Stimulated activated CD4-positive, alpha-beta T cell treated with anti-CD3 and anti-CD28 coated beads, Interleukin-4, amount 100 ng/mL, for 48 hours (primary cell): ENCODE measurements at places on chromosomes 2 and 18.

GRCh38 chr2:23621616-23622015, 236.6 kb downstream of the KLHL29 start:
- DNase-seq, result no peak

DNA sequence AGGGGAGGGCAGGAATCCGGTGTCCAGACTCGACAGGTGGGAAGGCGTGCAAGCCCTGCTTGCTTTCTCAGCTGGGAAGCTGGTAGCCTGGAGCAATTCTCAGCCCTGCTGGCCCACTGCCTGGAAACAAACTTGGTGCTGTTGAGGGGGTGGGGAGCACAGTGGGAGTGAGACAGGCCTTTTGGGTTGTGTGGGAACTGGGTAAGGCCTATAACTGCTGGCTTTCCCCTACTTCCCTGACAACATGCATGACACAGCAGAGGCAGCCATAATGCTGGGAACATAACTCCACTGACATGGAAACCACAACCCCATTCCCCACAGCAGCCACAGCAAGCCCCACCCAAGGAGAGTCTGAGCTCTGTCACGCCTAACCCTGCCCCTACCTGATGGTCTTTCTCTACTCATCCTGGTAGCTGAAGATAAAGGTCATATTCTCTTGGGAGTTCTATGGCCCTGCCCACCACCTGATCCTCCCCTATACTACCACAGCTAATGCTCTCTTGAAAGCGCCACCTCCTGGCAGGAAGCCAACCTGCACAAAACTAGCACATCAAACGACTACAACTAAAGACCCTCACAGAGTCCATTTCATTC, 122.9 kb upstream of the ACVR1C start:
- DNase-seq, result peak; percentile 4

- DNase-seq, result no peak
Measured at GRCh38 chr18:36440614-36441013, 143.1 kb downstream of the FHOD3 start.

GRCh38 chr2:204667990-204668389, 122.7 kb downstream of the PARD3B start:
- no peak for DNase-seq

DNA sequence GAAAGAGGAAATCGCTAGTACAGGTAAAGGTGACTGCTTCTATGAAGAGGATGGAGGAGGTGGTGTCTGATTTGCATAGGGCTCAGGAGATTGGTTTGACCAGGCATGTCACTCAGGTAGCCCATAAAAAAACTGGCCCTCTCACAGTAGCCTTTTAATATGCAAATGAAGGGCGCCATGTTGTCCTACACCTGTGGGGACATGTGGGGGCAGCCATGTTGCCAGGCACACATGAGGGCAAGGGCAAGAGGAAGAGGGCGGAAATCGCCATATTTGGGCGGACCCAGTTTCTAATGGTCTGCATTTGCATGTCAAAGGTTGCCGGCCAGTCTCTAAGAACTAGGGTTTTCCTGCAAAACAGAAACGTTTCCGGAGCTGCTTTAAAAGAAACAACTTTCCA, 1330.6 kb downstream of the DSC3 start:
- DNase-seq, result no peak

DNA sequence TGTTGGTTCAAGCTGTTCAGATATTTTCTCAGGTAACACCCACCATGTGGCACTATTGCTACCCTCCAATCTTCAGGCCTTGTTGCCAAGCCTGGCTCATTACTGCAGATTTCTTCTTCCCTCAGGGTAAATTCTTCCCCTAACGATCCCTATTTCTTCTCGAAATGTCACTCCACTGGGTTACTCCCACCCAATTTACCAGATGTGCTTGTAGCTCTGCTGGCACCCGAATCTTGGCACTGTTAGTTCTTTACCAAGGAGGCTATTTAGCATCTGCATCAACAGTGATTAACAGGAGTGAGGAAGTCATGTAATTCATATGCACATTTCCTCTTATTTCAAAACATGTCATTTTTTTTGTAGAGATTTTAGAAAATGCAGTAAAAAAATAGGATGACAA, 217.1 kb upstream of the CYRIA start:
- DNase-seq, result no peak
